Stimulated activated CD4-positive, alpha-beta T cell treated with anti-CD3 and anti-CD28 coated beads, TNF-alpha, amount 100 ng/mL, for 48 hours (primary cell): ENCODE measurements at places on chromosomes 4 and X.

DNA sequence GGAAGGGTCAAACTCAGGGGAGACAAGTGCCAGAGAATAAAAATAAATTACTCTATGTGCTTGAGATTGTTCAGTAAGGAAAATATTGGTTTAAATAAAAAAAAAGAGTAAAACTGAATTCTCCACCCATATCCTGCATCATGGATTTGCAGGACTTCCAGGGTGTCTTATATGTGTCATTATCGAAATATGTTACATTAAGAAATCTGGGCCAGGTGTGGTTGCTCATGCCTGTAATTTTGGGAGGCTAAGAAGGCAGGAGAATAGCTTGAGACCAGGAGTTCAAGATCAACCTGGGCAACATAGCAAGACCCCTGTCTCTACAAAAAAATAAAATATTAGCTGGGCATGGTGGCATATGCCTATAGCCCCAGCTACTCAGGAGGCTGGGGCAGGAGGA, 104.9 kb downstream of the PPP3CA start:
- no peak for DNase-seq

DNA sequence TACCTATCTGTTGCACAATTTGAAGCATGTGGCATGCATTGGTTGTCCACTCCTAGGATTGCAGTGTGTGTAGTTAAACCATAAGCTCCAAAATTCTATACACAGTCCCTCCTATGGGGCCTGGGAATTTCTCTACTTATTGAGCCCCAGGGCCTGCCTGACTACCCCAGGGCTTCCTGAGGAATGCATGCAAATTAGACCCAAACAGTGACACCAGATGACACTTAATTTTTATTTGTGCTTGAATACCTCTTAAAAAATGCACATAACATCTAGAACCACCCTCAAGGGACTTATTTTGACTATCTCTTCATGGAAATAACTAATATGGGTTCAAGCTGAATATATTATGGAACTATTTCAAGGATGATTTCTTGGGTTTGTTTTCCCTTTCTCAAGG, 236.4 kb downstream of the PPP1R2C start:
- DNase-seq = no peak

- DNase-seq = no peak
Observed at GRCh38 chr4:13966231-13967195, 339.0 kb upstream of the BOD1L1 start.

GRCh38 chrX:6449946-6450345, 85.0 kb downstream of the VCX3A start:
- no peak for DNase-seq

DNA sequence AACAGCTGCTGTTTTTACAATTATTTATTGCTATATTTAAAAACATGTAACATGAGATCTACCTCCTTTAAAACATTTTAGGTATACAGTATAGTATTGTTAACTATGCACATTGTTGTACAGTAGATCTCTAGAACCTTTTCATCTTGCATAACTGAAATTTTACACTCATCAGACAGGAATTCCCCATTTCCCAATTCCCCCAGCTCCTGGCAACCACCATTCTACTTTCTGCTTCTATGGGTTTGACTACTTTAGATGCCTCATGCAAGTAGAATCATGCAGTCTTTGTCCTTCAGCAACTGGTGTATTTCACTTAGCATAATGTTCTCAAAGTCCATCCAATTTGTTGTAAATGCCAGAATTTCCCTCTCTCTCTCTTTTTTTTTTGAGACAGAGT, 9.7 kb upstream of the LSM6 start:
- no peak for DNase-seq

GRCh38 chrX:123859409-123859845, 426 bp upstream of the XIAP start:
- DNase-seq = no peak

DNA sequence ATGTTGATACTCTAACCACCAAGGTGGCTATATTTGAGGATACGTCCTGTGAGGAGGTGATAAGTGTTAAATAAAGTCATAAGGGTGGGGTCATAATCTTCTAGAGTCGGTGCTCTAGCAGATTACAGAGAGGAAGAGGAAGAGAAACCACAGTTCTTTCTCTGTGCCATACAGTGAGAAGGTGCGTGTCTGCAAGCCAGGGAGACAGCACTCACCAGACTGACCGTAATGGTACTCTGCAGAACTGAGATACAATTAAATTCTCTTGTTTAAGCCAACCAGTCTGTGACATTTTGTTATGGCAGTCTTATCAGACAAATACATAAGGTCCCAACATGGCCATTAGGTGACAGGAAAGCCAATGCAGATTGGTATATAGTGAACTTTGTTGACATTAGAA, 480.9 kb upstream of the IGFBP7 start:
- no peak for DNase-seq

DNA sequence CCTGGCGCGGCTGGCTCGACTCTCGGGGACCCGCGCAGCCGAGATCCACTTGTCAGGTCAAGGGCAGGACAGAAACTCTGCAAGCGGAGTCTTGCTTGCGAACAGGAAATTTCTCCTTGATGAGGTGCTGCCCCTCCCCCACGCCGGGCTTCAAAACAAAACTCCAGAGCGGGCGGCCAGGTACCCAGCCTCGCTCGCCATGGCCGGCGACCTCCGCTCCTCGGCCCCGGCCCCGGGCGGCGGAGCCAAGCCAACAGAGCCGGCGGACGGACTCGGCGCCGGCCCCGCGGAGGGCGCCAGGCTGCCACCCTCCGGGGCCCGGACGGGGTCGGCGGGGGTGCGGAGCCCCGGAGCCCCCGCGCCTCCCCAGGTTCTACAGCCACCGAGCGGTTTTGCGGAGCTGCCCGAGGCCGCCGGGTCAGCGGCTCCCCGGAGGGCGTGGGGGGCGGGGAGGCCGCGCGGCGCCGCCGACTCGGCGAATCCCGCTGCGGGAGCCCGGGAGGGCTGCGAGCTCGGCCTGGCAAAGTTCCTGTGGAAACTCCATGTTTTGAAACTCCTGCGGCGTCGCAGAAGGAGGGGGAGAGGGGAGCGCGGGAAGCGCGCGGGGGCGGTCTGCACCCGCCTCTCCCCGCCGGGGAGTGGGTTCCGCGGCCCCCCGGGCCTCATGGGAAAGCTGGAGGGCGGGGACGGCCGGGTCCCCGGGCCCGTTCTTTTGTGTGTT, 11.7 kb upstream of the BCOR start:
- DNase-seq = no peak

DNA sequence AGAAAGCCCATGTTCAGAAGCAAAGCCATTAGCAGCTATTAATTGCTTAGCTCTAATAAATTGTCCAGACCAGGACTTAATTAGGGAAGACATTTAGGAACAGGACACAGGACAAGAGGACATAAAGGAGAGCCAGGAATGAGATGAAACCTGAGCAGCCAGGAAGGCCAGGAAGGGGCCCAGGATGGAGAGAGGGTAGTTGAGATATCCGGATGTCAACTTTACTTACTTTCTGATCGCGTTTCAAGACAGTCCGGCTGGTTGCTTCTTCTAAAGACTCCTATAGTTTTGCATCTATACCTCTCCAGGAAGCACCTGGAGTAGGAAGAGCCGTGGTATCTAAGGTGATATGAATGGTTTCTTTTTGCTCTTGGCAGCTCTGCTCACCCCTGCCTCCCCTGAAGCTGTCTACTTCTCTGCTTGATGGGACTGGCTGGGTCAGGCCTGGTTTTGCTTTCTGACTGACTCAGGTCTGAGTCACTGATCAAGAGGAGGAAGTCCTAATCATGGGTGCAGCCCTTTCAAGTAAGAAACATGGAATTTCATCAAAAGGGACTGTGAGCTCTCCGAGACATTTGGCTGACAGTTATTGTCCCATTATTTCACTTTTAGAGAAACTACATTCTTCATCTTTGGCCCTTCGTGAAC, 733.3 kb downstream of the RPA4 start:
- DNase-seq = no peak

GRCh38 chrX:74680391-74680790, 66.0 kb upstream of the RLIM start:
- no peak for DNase-seq

DNA sequence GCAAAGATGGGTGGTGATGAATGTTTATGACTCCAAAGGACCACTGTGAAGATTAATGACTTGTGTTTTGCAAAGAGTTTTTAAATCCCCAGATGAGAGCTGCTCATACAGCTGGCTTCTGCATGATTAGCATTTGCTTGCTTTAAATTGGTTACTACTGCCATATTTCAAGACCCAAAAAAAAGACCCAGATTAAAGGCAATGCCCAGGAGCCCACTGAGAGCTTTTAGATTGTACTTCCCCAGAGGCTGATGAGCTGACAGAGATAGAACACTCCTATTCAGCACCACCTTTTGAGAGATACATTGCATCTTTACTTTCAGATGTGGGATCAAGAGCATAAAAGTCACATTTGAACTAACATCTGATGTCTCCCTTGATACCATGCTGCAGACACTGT, 142.0 kb downstream of the HNRNPD start:
- no peak for DNase-seq

GRCh38 chr4:185247151-185247550, 37.8 kb downstream of the SNX25 start:
- DNase-seq = no peak

GRCh38 chrX:40104985-40105834, 7.5 kb upstream of the BCOR start:
- no peak for DNase-seq
